Upper lobe of right lung (tissue), 1 donor: ENCODE measurements at places on chromosomes 16 and 17. TPM values are rescaled to one million over a fixed set of nuclear protein-coding genes. Genes with fewer than 3 reads are reported as not detected.
A peak's percentile ranks its signal among the peaks of the same experiment; 100 is the strongest.

- no peak for DNase-seq
Observed at GRCh38 chr17:80262291-80262690, 1.6 kb downstream of the RNF213 start.

Gene IKZF3
- 8.2 TPM for total RNA-seq

DNA sequence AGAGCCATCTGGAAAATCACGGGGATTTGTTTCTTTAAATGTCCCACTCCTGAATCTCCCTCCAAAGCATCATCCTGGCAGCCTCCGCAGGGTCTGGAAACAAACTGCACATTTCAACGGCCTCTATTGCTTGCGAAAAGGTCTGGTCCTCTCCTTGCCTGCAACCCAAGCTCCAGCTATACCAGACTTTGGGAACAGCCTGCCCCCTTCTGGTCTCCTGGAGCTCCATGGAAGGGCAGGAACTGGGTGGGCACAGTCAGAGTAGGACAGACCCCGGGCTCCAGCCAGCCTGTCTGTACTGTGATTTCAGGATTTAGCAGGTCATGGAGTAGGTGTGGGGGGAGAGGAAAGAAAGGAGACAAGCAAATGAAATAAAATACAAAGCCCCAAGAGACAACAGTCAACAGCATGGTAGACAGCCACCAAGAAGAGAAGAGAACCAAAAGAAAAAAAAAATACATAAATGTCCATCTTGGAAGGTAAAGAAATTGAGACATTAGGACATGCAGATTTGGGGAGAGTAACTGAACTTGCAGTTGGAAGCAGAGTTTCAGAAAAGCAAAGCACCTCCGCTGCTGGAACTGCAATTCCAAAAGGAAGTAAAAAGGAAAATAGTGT lies 2.7 kb downstream of the XYLT1 start:
- peak; percentile 70 for DNase-seq

Gene FZD2
- 8.7 TPM for total RNA-seq

- no peak for DNase-seq
Observed at GRCh38 chr17:65191811-65192740, 54.9 kb downstream of the RGS9 start.

DNA sequence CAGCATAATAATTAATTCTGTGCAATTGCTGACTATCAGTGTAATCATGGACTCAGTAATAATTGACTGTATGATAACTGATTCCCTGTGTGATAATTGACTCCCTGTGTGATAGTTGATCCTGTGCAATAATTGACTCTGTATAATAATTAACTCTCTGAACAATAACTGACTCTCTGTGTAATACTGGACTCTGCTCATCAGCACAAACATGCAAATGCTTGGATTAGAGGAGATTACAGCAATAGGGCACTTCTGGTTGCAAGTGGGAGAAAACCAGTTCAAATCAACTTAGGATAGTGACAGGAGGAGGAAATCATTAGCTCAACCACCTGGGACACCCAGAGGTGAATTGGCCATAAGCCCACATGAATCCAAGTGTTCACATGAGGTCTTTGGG lies 582.1 kb downstream of the RBFOX1 start:
- no peak for DNase-seq

DNA sequence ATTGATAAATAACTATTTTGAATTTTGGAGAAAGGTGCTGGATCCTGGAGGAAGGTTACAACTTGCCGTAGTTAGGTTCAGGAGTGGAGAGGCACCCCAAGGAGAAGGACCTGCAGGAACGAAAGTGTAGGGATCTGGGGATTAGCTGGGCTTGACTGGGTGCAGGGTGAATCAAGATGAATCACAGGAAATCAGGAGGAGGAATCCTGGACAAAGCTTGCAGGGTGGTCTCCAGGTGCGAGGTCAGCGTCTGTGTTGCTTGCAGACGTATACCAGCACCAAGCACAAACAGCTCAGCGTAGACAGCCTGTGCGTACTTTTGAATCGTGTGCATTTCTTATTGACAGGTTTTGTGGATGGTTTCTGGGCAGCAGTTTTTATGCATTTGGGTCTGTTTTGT lies 144.3 kb downstream of the MSI2 start:
- DNase-seq, result no peak

DNA sequence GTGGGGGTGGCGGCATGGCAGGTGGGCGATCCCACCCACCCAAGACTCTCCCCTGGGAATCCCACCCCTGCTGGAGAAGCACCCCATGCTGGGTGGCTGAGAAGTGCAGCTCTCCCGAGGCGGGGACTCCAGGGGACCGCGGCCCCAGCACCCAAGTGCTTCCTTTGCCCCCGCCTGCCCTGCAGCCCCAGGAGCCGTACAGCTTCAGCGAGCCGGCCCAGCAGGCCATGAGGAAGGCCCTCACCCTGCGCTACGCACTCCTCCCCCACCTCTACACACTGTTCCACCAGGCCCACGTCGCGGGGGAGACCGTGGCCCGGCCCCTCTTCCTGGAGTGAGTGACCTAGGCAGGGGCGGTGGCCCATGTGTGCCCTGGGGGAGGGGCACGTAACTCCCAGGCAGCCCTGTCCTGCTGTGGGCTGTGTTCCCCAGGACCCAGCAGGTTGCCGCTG lies 11.7 kb downstream of the GAA start:
- DNase-seq, result no peak

GRCh38 chr16:77711775-77712174 lies 10.5 kb upstream of the NUDT7 start:
- DNase-seq, result no peak

Gene PERCC1
- total RNA-seq, result not detected

Gene NTN3
- total RNA-seq, result not detected

DNA sequence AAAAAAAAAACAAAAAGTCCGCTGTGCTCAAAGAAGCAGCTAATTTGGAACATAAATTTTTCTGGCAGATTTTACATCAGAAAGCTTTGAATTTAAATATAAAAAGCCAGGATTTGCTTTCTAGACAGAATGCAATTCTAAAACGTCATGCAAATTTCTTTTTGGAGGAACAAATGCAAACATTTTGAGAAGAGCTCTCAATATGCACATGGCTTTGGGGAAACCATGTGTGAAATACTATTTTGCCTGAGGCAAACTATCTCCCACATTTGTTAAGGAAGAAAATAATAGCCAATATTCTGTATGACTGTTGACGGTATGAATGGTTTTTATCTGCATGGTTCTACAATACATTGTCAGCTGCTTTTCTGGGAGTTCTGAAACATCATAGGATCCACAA lies 320.0 kb upstream of the PSMD7 start:
- DNase-seq, result no peak

- no peak for DNase-seq
Observed at GRCh38 chr16:13036600-13036999, 135.2 kb downstream of the SHISA9 start.

Gene SKAP1
- total RNA-seq, result 5.1 TPM

- DNase-seq, result peak; percentile 62
Observed at GRCh38 chr17:17361867-17362539, 58.8 kb downstream of the NT5M start.

Gene LAT
- 13.4 TPM for total RNA-seq

GRCh38 chr17:28334171-28334570 lies 1.1 kb downstream of the IFT20 start:
- no peak for DNase-seq

Gene TEDC2
- not detected for total RNA-seq

Gene SHISA6
- not detected for total RNA-seq

Gene SMIM36
- total RNA-seq, result not detected

- DNase-seq, result no peak
Observed at GRCh38 chr16:8656376-8656775, 18.0 kb upstream of the ABAT start.

DNA sequence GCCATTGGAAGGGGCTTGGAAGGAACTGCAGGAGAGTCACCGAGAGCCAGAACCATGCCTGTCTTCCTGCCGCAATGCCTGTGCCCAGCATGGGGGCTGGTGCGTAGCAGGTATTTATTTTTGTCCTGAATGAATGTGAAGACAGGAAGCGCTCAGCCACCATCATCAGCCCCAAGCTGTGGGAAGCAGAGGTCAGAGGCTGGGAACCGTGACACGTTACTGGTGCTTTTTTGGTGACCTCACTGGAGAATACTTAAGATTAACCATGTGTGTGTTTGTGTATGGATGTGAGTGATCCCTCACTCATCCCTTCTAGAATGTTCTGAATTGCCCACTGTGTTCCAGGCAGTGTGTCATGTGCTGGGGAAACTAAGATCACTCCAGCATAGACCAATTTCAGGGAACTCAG lies 343.8 kb downstream of the SNX29 start:
- DNase-seq, result no peak

DNA sequence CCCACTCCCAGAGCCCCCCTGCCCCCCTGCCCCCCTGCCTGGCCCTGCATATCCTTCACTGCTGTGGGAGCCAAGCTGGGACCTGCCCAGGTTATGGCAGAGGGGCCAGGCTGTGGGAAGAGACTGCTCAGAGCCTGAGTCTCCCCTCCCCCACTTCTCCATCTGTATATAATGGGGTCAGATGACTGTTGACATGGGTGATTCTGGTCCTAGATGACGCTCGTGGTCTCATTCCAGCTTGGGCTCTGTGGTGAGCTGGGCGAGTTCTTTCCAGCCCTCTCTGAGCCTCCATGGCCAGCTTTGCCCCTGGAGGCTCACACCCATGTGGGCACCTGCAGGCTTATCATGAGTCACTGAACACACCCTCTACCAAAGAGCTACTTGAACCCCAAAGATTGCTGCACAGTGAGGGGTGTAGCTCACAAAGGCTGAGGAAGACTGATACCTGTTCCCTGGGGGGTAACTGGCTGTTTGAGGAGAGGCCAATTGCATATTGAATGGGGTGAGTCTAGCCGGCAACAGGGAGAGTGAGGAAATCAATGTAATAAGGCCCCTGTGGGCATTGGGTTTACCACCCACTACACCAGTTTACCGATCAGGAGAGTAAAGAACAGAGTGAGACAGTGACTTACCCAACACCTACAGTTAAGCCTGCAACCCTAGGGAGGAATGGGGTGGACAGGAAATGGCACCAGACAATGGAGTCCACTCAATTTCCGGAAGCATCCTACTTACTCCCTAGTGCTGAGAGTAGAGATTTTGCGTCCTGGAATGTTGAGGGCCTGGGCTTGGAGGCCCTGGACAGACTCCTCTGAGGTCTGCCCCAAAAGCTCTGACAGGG lies 4.2 kb upstream of the SREBF1 start:
- no peak for DNase-seq

DNA sequence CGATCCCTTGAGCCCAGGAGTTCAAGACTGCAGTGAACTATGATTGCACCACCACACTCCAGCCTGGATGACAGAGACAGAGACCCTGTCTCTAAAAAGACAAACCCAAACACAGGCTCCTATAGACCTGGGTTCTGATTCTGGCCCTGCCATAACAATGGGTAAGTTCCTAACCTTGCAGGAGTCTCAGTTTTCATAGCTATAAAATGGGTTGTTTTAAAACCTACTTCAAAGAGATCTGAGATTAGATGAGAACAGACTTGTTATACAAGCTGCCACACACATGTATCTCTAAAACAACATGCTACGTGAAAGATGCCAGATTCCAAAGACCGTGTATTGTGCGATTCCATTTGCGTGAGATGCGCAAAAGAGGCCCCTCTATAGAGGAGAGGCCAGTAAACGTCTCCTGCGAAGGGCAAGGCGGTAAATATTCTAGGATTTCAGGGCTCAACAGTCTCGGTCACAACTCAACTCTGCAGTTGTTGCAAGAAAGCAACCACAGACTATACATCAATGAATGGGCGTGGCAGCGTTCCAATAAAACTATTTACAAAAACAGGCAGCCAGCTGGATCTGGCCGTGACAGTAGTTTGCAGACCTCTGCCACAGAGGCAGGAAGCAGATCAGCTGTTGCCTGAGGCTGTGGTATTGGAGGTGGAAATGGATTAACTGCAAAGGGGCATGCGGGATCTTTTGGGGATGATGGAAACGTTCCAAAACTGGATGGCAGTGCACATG lies 5.9 kb downstream of the CORO7 start:
- DNase-seq, result no peak

Gene CA4
- total RNA-seq, result 73.1 TPM

DNA sequence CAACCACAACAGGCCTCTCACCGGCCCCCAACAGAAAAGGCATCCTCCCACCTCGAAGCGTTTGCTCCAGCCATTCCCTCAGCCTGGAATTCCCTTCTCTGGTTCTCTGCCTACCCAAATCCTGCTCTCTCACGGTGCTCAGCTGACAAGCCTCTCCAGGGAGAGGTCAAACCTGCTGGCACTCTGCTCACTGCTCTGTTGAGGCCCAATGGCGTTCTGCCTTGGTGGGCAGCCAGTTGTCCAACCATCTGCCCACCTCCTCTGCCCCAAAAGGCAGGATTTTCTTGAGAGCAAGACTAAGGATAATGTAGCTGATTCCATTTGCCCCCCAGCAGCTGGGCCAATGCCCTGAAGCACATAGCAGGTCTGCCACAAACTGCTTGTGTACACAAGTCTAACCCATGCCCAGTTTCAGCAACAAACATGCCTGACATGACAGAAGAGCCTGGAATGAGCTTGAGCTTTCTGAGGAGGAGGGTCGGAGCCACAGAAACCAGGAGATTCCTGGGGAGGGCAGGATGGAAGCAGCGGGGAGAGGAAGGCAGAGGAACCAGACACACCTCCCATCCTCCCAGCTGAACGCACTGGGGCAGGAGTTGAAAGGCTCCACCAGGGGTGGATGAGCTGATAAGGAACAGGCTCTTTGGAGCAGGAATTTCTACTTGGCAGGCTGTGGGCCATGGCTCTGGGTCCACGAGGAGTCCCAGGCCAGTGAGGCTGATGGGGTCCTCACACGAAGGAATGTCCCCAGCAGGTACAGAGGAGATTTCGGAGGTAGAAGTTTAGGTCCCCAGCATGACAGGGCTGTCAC lies 23.9 kb downstream of the ARHGAP27 start:
- DNase-seq, result no peak

GRCh38 chr16:69179328-69180010 lies 7.5 kb upstream of the SNTB2 start:
- no peak for DNase-seq

Gene C17orf78
- total RNA-seq, result not detected

- DNase-seq, result no peak
Observed at GRCh38 chr16:52597772-52598483, 51.0 kb upstream of the TOX3 start.

DNA sequence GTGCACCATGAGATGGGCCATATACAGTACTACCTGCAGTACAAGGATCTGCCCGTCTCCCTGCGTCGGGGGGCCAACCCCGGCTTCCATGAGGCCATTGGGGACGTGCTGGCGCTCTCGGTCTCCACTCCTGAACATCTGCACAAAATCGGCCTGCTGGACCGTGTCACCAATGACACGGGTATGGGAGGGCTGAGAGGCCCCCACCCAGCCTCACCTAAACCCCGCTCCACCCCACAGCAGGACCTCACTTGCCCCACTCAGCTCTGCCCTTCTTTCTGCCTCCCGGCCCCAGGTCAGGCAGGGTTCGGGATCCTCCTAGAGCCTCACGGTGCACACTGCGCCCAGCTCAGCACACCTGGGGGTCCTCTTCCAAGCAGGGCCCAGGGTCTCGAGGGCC lies 5.6 kb downstream of the ACE start:
- DNase-seq, result no peak

GRCh38 chr17:37292429-37293139 lies 83.2 kb upstream of the C17orf78 start:
- no peak for DNase-seq

GRCh38 chr17:37671824-37672547 lies 28.7 kb upstream of the DDX52 start:
- no peak for DNase-seq

- DNase-seq, result no peak
Observed at GRCh38 chr17:49975531-49975930, 6.5 kb downstream of the DLX4 start.
